ENCODE measurements at places on chromosomes 2 and 18.

DNA sequence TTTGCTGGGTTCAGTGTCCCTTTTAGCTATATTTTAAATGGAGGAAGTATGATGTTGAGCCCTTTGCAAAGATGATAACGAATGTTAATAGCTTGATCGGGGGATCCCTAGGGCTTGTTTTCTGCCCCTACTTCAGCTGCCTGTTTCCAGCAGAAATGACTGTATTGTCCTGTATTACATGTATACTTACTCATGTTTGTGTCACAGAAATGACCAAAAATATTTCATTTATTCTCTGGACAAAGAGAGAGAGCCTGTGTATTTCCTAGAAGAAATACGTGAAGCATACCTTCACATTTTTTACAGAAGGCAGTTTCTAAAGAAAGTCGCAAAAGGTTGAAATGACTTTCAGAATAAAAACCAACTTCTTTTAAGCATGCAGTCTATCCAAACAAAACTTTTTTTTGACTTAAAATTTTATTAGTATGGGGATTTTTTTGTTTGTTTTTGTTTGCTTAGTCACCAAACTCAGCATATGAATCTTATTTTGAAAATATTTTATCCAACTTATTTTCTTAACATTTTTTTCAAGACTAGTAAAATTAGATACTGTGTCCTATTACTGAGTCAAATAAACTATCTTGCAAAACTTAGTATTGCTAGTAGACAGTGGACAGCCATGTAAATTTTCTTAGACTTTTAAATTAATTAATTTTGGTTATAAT is 68.9 kb downstream of the PTRHD1 start:
- no peak for DNase-seq

DNA sequence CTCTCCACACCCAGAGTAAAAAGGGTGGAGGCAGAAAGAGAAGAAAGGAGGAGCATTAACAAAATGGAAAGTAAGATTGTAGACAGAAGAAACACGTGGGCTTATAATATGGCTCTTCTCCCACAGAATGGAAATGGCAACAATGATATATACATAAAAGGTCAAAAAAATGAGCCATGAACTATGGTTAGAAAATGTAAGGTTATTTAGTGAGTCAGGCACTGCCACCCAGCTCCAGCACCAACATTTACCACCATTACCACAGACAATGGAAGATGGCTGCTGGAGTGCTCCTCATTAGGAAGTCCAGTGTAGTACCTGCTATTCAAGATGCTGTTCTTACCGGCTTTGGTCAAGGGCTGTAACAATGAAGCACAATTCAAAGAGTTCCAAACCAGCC is 258.0 kb downstream of the ZEB2 start:
- DNase-seq: no peak

- DNase-seq: no peak
Measured at GRCh38 chr2:195164930-195165329, 492.1 kb upstream of the SLC39A10 start.

GRCh38 chr2:40554665-40555294 is 102.9 kb upstream of the SLC8A1 start:
- peak; percentile 29 for DNase-seq

DNA sequence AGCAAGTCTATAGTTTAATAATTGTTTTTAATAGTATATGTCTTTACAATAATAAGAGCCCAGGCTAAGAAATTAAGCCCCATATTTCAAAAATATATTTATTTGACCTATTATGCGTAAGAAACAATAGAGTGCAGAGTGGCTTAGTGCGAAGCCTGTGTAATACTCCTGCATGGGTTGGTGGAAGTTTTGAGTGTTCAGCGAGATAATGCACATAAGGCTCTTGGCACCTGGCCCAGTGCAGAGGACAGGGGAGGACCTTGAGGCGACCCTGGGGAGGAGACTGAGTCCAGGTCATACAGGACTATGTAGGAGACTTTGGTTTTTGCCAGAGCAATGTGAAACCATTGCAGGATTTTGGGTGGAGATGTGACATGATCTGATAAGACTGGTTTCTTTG is 132.4 kb upstream of the ST6GAL2 start:
- DNase-seq: no peak

GRCh38 chr18:23365602-23366001 is 87.5 kb upstream of the RIOK3 start:
- DNase-seq: no peak

DNA sequence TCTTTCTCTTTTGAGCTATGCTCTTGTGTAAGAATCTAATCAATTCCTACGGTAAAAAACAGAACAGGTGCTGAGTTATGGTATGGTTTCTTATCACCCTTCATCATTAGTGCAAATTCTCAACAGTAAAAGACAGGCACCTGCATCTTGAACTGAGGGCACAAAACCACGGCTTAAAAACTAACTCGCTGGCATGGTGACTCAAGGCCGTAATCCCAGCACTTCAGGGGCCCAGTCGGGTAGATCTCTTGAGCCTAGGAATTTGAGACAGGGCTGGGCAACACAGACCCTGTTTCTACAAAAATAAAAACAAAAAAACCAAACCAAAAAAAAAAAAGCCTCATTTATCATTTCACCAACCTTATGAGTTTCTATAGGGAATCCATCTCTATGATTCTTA is 33.3 kb downstream of the THAP4 start:
- no peak for DNase-seq

- no peak for DNase-seq
Measured at GRCh38 chr2:176832086-176832485, 380.5 kb upstream of the HNRNPA3 start.

DNA sequence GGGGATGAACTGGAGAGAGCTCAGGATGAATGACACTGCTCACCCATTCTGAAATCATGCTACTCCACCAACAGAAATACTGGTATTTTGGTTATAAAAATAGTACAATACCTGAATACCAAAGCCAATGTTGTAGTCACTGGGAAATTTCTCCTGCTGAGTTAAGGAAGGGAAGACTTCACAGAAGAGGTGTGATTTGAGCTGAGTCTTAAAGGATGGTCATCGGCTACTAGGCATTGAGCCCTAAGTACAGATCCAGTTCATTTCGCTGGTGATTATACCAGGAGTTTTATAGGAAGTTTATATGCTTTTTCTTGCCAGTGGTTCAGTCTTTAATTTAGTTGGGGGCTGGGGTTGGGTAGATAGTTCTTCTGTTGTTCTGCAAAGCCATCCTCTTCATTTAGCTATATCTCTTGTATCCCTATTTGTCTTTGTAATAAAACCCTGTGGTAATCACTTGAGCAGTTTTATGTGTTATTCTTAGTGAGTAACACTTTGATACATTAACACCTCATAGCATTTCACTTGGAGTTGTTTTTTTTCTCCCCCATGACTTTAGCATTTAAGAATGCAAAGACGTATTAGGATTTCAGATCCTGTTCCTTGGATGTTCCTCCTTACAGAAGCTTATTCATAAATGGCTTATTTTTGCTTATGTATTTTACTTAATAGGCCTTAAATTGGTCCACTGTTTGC is 239.9 kb upstream of the FOSL2 start:
- no peak for DNase-seq
